ENCODE measurements at places on chromosomes 5 and 9.

DNA sequence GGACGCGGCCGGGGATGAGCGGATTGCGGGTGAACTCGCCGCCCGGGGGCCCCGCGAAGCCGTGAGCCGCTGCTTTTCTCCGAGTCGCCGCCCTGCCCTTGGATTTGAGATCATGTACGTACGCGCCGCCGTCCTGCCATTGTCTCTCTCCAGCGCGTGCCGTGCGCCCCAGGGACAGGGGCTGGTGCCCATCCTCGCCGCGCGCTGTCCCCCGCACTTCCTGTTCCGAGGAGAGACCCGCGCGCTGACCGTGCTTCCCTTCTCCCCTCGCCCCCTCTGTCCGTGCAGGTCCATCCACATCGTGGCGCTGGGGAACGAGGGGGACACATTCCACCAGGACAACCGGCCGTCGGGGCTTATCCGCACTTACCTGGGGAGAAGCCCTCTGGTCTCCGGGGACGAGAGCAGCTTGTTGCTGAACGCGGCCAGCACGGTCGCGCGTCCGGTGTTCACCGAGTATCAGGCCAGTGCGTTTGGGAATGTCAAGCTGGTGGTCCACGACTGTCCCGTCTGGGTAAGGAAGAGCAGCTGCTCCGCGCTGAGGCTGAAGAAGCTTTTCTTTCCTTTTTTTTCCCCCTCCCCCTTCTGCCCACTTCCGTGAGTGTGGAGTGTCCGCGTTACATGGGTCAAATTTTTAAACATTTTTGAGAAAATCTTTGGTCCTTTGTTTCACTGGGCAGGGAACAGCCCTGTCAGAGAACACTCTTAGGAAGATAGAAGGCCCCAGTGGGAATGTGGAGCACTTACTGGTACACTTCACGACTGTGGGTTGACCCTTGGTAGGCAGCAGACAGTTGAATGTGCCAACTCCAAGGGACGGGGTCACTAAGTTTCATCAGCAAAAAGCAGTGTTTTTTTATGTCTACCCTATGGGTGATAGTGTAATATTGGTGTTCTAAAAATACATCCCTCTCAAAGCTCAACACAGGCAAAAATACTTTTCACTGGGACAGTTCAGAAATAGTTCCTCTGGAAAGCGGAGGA is 727 bp downstream of the RHOBTB3 start:
- peak; percentile 59 for DNase-seq

DNA sequence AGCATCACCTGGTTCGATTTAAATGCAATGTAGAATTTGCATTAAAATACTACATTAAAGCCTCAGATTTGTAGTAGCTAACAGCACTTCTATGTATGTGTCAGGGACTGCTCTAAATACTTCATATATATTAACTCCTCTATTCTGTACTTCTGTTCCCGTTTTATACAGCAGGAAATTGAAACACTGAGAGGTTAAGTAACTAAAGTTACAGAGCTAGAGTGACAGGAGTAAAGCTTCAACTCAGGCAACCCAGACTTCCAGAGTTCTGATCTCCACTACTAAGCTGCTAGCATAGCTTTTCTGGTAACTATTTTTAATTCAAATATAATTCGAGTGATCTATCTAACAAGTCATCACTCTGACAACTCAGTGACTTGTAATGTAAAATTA is 619 bp upstream of the APC start:
- DNase-seq: peak; percentile 6

- DNase-seq: no peak
Observed at GRCh38 chr5:79847561-79847960, 143.5 kb downstream of the MTX3 start.

GRCh38 chr5:13325765-13326164 is 618.7 kb downstream of the DNAH5 start:
- peak; percentile 0 for DNase-seq

- no peak for DNase-seq
Observed at GRCh38 chr5:39381376-39381775, 17.1 kb upstream of the C9 start.

DNA sequence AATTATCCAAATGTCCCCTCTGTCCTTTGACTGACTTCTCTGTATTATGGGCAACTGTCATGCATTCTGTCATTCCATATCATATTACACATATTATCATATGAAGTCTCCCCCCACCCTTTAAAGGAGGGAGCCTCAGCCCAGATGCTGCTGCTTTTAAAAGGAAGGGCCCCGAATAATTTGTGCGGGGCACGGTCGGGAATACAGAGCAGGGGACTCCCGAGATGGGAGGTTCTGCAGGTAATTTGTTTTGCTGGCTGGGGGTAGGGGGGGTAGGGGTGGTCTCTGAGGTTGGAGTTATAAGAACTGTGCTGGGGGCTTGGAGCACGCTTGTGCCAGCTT is 10.1 kb upstream of the LHX2 start:
- DNase-seq: no peak

DNA sequence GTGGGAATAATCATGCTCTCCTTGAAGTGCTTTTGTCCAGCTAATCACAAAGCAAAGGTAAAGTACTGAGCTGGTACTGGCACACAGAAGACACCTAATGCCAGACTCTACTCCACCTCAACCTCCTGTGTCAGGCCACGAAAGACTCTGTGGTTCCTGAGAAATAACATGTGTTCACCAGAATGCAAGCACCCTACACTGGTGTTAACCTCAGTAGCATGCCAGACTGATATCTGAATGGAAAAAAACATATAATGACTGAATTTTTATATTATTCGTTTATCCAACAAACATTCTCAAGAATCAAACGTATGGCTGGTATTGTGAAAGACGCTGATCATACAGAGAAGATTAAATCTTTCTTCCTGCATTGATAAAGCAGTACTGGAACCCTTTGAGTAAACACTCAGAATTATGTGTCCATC is 97.1 kb upstream of the IFNE start:
- DNase-seq: peak; percentile 36

DNA sequence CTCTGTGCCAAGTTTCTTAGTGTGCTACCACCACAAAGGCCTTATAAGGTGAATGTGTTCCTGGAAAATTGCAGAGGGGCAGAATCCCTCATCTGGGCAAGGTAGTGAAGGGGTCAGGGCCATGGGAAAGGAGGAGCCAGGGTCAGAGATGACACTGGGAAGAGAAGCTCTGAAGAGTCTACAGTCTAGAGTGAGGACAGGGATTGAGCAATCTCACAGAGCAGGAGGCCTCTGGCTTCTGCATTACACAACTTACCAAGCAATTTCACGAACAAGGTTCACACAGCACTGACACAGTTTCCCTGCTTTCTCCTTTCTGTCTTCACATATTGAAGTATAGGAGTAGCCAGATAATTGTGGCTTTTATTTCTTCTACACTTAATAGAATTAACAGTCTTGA is 24.5 kb upstream of the IDNK start:
- DNase-seq: no peak

DNA sequence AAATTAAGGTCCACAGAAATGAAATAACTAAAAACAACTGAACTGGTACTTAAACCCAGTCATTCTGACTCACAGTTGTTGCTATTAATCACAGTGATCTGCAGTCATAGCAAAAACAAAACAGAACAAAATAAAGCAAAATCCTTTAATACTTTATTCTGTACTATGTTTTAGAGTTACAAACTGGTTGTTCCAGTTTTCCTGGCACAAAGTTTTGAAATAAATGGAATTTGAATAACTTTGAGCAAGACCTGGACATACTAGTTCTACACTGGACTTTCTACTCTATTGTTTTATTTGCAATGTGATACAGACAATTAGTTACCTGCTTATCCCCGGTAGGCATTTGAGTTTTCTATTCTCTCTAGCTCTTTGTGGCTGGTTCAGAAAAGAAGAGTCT is 147.9 kb downstream of the DMRT2 start:
- DNase-seq: no peak

- DNase-seq: no peak
Observed at GRCh38 chr5:108523360-108523759, 141.5 kb upstream of the FBXL17 start.

DNA sequence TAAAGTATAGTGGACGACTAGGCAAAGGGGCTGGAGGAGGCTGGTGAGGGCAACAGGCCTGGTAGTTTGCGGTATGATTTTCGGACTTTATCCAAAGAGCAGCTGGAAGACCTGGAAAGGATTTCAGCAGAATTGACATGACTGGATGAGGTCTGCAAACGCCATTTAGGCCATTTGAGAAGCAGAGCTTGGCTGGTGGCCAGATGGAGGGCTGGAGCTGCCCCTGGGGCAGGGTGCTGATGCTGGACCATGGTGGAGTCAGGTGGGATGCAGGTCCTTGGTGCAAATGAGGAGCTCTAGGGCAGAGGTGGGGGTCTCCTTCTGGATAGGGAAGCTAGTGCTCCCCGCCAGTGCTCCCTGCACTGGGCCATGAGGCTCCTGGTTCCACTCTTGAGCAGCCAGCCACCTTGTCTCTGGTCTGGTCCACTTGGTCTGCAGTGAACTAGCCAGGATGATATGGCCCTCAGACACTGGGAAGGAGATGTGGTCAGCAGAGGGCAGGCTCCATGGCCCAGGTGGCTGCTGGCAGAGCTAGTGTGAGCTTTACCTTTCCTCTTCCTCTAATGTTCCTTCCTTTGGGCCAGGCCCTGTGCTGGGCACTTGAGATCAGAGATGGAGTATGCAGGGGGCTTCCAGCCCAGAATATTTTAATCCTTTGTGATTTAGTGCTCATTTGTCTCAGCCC is 31.4 kb downstream of the COL27A1 start:
- DNase-seq: no peak

DNA sequence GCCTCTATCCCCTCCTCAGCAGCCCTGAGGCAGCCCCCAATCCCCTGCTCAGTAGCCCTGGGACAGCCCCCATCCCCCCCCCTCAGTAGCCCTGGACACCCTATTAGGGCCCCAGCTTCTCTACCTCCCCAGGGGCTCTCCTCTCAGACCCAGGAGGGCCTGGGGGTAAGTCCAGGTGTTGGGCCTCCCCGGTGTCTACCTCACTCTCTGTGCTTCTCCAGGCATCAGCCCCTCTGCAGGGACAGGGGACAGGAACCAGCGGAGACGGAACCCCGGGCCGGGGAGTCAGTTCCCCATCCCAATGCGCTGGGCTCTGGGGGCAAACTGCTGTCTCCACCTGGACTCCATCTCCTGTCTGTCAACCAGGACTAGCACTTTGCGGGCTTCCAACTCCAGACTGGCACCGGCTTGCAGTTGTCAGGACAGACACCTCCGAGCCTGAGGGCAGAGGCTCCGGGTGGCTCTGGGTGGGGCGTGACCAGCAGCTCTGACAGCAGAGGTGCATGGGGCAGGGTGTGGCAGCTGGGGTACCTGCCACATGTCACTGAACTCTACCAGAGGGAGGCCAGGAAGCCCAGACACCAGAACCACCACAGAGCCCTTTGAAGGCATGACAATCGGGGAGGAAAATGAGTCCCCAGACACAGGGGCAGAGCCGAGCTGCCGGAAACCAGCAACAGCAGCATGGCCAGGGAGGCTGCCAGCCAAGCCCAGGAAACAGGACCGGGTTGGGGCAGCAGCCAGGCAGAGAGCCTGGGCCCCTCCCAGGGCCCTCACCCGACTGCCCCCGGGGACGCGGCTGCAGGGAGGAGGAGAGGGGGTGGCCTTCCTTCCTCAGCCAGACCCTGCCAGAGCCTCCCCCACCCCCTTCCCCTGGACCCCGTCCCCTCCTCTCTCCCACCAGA is 17.7 kb upstream of the UBAC1 start:
- DNase-seq: no peak

GRCh38 chr9:35945341-35946018 is 12.5 kb downstream of the OR2S2 start:
- DNase-seq: peak; percentile 89

GRCh38 chr5:154376481-154376880 is 69.3 kb upstream of the SAP30L start:
- DNase-seq: no peak

DNA sequence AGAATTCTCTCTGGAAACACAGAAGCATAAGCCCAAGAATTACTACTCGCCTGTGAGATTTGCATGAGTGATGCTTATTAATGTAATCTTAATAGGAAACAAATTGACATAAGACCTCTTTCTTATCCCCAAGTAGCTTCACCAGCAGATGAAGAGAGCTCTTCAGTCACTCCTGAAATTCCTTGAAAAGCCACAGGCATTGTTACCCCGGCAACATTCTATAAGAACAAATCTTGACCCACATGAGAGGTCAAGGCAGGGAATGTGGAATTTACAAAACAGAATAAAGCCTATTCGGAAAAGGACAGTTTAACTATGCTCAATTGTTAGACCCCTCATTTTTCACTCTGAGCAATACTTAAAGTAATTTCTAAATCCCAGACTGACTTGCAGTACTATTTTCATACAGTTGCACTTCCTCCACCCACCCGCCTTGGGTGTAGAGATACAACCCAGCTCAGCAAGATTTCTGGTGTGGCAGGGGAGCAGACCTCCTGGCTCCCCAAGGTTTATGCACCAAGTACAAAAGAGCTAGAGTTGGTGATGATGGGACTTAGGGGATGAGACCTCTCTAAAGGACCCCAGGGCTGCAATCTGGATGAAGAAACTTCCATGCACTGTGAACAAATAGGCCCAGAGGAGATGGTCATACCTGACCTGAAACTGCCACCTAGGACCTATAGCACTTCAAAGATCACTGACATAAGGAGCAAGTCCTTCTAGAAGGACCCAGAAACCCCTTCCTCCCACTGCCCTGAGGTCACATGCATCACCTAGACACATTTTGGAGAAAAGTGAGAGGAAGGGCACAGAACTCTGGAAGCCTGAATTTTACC is 242.1 kb downstream of the ZNF608 start:
- DNase-seq: peak; percentile 7

DNA sequence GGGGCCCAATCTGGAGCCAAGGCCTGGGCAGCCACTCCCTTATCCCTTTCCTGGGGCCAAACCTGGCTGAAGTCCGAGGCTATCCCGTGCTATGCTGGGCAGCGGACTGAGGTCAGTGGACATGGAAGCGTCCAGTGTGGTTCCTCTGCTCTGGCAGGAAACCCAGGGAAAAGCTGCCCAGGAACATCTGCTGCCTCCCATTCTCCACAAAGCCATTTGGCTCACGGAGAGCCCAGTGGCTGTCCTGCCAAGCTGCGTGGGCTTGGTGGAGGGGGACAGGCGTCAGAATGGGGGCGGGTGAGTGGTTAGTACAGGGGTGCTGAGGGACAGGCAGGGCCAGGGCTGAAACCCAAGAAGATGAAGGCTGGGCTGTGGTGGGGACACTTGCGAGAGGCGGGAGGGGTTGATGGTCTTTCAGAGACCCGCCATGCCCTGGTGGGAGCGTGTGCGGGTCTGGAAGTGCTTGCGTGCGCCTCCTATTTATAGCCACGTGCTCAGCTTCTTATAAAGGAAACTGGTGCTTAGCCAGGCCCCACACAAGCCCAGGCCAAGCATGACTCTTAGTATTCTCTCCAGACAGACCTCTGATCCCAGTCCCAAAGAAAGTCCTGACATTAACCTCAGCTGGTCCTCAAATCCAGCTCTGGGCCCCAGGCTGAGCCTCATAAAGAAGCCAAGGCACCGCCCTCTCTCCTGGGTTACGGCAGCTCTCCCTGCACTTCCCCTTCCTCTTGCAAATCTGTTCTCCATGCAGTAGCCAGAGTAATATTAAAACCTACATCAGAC is 9.4 kb upstream of the SLC6A7 start:
- no peak for DNase-seq

GRCh38 chr5:149488645-149489306 is 62.5 kb downstream of the CSNK1A1 start:
- no peak for DNase-seq

DNA sequence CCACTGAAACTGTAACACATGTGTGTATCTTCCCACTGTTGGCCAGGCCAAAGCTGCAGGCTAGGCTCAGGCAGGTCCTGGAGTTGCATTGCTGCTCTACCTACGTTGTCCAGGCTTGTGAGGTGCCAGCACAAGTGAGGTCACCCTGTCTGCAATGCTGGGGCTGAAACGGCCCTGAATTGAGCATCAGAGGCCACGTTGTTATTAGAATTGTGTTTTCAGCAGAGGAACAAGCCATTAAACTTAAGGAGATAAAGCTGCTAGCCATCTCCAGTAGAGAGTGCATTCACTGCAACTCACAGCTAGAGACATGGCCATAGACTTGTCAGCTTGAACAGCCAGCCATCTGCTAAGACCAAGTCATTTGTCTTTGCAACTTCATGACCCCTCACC is 191.8 kb downstream of the SEMA6A start:
- DNase-seq: no peak
